NCI-H774 (cell line): ENCODE measurements at places on chromosomes 1 and 21.
A peak's percentile ranks its signal among the peaks of the same experiment; 100 is the strongest.

DNA sequence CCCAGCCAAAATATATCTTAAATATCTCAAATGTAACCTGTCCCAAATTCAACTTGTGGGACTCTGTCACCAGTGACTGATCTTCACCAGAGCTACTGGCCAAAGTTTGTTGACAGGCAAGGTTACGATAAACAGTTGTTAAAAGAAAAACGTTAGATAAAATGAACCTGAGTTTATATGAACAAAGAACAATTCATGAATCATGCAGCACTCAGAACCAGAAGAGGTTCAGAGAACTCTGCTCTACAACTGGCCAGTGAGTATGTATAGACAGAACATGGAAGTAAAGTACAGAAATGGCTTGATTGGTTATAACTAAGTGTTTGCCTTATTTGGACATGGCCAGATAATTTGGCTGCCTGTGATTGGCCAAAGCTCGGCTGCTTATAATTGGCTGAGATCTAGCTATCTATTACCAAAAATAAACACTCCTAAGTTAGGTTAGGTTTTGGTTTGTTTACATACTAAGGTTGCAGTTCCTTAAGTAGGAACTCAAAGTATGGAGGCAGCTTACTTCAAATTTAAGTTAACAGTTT lies 25.5 kb downstream of the BTBD8 start:
- no peak for DNase-seq

GRCh38 chr1:48668339-48668738 lies 108.4 kb downstream of the BEND5 start:
- no peak for DNase-seq

DNA sequence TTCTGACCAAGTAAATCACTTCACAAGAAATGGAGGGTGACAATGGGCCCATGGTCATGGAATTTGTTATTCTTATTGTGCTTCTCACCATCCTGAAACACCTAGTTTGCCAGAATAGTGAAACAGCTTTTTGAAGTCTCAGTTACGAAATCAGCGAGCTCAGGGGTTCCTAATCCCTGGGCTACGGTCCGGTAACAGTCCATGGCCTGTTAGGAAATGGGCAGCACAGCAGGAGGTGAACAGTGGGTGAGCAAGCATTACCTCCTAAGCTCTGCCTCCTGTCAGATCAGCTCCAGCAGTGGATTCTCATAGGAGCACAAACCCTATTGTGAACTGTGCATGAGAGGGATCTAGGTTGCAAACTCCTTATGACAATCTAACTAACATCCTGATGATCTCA lies 1356.3 kb downstream of the KCNT2 start:
- no peak for DNase-seq

GRCh38 chr21:36551731-36552433 lies 72.0 kb upstream of the CLDN14 start:
- DNase-seq, result no peak

DNA sequence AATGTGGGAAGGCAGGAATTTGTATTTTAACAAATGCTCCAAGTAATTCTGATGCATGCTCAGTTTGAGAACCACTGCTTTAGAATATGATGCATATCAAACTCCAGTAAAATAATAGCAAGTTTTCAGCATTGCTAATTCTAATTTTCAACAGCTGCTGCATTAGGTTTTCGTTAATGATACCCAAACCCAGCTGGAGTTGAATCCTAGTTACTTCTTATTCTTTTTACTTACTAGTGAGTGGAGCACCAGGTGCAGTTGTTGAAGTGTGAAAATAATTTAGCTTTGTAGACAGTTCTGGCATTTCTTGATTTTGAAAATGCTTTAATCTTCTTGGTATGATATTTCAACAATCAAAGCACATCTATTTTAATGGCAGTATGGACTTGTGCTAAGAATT lies 138.5 kb downstream of the HS2ST1 start:
- no peak for DNase-seq

GRCh38 chr1:90522432-90522831 lies 194.7 kb downstream of the BARHL2 start:
- DNase-seq, result no peak

DNA sequence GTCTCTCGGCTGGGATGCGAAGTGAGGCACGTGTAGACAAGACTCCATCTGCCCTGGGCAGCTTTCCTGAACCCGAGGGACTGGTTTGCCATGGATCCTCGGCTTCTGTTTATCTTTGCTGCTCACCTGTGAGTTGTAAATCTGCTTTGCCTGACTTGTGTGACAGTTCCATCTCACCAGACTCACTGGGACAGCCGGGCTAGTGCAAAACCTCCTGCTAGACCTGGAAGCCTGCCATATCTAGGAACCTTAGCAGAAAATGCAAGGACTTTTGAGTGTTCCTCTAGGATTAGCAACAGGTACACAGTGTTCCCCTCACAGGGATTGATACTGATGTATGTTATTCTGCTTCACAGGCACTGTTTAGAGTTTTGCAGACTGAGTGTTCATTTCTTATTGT lies 218.6 kb downstream of the URB2 start:
- DNase-seq, result peak; percentile 25
